ENCODE measurements at places on chromosomes 4 and X.

GRCh38 chrX:44459501-44459900, 83.2 kb downstream of the FUNDC1 start:
- DNase-seq: no peak
- H3K4me3 ChIP-seq: no peak overlapping the region
- H3K4me1 ChIP-seq: no peaks in the 10 kb centered on the region
- H3K27ac ChIP-seq: no peak overlapping the region
- no peaks in the 10 kb centered on the region for H3K27me3 ChIP-seq

DNA sequence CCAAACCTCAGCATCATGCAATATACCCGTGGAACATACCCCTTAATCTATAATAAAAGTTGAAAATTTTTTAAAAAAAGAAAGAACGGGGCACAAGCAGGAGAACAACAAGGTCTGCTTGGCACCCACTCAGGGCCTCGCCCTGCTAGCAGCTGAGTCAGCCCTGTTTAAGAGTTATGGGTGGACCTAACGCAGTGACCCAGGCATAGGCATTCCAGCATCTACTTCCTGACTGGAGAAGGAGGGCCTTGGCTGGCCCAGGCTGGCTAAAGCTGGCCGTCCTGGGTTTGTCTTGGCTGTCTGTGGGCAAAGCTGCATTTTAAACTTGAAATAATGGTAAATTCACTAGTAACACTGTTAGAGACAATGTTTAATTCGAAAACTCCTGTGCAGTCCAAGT, 236.7 kb upstream of the PGRMC2 start:
- H3K4me3 ChIP-seq: no peak overlapping the region
- H3K27ac ChIP-seq: no peak overlapping the region
- no peak for DNase-seq
- H3K36me3 ChIP-seq: no peaks in the 10 kb centered on the region
- H3K4me1 ChIP-seq: no peaks in the 10 kb centered on the region

GRCh38 chr4:20394512-20394911, 142.8 kb downstream of the SLIT2 start:
- H3K36me3 ChIP-seq: no peaks in the 10 kb centered on the region
- no peaks in the 10 kb centered on the region for H3K4me1 ChIP-seq
- H3K27me3 ChIP-seq: no peaks in the 10 kb centered on the region
- no peak overlapping the region for H3K4me3 ChIP-seq
- no peak overlapping the region for H3K27ac ChIP-seq

DNA sequence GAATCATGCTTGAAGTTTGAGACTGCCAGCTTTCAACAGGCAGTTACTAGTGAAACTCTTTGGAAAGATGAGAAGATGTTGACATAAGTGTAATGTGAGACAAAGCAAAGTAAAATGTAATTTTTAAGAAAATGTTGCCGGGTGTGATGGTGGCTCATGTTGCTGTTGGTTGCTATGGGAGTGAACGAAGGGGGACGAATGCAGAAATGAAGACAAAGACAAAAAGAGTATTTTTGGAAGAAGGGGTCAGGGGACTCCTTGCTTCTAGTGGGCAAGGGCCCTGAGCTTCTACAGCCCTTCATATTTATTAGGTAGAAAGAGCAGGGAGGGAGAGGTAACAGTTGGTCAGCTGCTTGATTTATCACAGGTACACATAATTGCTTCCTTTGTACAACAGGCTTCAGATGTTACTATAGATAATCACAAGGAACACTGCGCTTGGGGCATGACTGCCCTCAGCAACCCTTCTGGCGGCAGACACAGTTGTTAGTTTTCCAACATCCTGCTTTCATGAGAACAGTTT, 11.9 kb upstream of the UGDH start:
- H3K27ac ChIP-seq: no peak overlapping the region
- H3K4me3 ChIP-seq: no peak overlapping the region
- DNase-seq: no peak

DNA sequence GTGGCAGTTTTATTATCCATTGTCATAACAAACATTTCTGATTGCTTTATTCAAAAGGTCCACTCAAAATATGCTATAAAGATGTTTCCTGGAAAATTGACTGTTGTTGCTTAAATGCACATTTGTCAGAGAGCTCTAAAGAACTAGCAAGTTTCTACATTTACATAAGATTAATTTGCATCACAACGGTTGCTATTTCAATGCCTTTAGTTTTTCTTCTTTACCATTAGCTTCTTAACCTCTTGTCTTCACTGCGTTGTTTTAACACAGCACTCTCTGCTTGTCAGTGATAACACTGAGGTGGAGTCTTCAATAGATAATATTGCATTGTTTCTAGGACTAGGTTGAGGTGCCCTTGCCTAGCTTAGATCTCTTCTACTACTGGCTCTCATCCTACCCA, 76.7 kb upstream of the GALNT7 start:
- H3K4me3 ChIP-seq: no peak overlapping the region
- H3K27ac ChIP-seq: no peak overlapping the region
- DNase-seq: no peak
- H3K36me3 ChIP-seq: no peaks in the 10 kb centered on the region

DNA sequence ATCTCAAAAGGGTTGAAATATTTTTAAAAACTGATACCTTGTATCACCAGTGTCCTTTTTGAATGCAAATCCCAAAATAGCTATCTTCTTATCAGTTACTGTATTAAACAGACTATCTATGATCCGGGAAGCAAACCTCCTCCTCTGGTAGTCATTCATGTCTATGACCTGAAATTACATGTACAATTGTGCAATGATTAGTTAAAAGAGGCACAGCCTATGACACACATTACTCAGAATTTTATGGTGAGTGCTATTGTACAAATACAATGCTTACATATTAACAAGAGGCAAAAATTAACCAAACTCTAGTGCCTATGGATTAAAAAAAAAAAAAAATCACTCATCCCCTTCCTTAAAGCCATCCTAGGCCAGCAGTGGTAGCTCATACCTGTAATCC, 21.7 kb downstream of the UGDH start:
- no peak overlapping the region for H3K4me3 ChIP-seq
- H3K36me3 ChIP-seq: peaks cover 62% of the 10 kb centered on the region
- no peak overlapping the region for H3K27ac ChIP-seq
- no peak for DNase-seq

DNA sequence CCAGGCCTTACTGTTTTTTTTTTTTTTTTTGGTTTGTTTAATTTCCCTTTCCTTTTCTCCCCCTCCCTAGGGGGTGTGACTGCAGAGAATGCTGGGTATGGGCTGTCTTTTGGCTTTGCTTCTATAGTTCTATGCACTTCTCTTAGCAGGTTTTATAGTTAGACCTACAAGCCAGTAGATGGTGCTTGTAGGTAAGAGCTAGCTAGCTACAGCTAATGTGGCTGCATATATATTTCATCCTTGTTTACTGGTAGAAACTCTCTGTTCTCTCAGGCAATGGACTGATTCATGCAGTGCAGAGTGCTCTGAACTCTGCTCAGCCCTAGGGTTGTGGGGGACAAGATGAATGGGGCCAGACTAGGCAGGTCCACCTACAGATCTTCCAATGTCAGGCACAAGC, 246.4 kb downstream of the SH2D1A start:
- H3K27me3 ChIP-seq: no peaks in the 10 kb centered on the region
- H3K4me3 ChIP-seq: no peak overlapping the region
- H3K27ac ChIP-seq: no peak overlapping the region
- DNase-seq: no peak
- H3K36me3 ChIP-seq: no peaks in the 10 kb centered on the region
- peaks cover 5% of the 10 kb centered on the region for H3K4me1 ChIP-seq

GRCh38 chrX:129614481-129615255, 40.1 kb downstream of the APLN start:
- no peaks in the 10 kb centered on the region for H3K36me3 ChIP-seq
- H3K27me3 ChIP-seq: no peaks in the 10 kb centered on the region
- DNase-seq: no peak
- H3K27ac ChIP-seq: no peak overlapping the region
- no peaks in the 10 kb centered on the region for H3K4me1 ChIP-seq
- no peak overlapping the region for H3K4me3 ChIP-seq

DNA sequence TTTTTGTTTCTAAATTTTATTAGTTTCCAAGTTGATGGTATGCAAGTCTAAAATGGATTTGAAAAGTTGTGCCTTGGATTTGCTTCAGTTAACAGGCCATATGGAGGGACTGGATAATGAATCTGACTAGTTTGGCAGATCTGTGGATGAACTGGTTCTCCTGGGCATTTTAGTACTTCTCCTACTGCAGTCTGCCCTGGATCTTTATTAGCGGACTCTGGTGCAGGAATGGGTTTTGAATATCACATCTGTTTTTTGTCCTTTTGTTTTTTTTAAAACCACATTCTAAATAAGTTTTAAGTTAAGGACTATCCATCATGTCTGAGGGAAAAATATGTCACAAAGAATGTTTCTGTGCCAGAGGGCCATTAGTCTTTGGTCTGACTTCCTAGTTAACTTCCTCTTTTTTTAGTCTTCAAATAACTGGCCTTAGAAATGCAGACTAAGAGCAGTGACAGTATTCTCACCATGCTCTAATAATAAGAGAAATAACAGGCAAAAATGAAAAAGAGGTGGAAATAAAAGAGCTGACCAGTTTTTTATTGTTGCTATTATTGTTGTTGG, 13.9 kb upstream of the DCK start:
- no peaks in the 10 kb centered on the region for H3K4me1 ChIP-seq
- H3K4me3 ChIP-seq: no peak overlapping the region
- H3K36me3 ChIP-seq: peaks cover 5% of the 10 kb centered on the region

DNA sequence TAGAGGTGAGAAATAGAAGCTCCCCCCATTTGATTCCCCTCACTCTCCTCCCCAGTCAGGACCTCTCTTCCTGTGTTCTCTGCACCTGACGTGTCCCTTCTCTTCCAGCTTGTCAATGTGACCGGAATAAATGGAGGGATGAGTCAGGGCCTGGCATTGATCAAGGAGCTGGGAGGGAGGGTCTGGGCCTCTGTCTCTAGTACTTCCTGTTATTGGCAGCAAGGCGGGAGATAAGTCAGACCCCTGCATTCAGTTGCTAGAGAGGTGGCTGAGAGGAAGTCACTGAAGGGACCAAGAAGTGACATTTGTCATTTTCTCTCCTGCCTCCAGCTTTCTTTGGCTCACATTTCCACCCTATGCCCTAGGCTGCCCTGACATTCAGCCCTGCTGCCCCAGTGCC, 35.1 kb upstream of the ZNF41 start:
- H3K4me3 ChIP-seq: no peak overlapping the region
- no peak for DNase-seq
- no peaks in the 10 kb centered on the region for H3K27me3 ChIP-seq
- H3K4me1 ChIP-seq: peaks cover 3% of the 10 kb centered on the region

DNA sequence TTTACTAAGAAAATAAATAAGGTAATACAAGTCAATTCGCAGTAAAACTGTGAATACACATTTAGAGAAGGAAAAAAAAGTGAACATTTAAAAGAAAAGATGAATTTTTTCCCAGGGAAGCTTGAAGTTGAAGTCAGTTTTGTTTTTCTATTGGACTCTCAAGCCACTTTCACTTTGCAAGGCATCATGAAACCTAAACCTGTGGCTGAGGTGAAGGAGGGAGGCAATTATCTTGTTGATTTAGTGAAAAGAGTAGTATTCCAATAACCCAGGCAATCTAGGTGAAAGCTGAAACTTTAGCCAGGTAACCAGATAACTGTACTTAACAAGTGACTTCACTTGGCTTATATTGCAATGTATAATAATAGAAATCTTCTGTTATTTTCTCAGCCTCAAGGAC, 138.6 kb downstream of the HDX start:
- no peak overlapping the region for H3K27ac ChIP-seq
- no peaks in the 10 kb centered on the region for H3K27me3 ChIP-seq
- H3K36me3 ChIP-seq: no peaks in the 10 kb centered on the region
- no peak overlapping the region for H3K4me3 ChIP-seq

DNA sequence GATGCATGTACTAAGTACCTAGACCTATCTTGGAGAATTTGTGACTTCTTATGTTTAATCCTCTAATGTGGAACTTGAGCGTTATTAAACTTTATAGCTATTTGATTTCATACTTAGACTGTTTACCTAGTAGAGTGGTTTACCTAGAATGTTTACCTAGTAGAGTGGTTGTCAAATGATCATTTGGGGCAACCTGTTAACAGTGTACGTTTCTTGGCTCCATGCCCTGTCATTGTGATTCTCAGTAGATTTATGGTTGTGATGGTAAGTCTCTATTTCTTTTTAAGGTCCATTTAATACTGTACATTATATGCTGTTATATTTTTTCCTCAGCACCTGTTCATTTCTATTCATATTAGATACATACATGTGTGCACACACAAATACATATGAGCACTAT, 233.0 kb upstream of the MAD2L1 start:
- H3K27me3 ChIP-seq: no peaks in the 10 kb centered on the region
- H3K27ac ChIP-seq: no peak overlapping the region
- no peaks in the 10 kb centered on the region for H3K4me1 ChIP-seq

DNA sequence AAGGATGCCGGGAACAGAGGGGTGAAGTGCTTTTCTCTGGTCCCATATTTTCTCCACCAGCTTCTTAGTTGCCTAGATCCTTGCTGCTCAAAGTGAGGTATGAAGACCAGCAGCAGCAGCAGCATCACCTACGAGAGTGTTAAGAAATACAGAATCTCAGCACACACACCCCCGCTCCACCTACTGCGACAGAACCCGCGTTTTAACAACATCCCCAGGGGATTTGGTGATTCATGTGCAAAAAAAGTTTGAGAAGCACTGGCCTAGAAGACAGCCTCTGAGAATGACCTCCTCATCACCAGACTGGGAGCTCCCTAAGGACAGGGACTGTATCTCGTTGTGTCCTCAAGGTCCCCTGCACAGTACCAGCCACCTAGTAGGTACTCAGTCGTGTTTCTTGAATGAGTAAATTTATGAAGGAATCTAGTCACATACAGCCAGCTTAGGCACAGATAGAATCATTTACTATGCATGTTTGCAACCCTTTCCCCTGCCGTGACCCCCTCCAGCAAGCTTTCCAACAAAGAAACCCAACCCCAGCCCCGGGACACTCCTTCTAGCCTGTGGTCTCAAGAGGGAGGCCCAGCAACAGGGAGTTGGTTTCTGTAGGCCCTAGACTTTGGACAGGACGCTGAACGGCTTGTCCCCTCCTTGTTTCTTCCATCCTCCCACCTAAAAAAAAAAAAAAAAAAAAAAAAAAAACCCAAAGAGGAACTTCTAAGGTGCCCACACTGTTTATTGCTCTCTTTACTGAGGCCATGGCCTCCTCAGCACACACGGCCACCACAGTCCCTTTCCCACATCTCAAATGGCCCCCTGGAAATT, 21.5 kb downstream of the RTL5 start:
- peaks cover 41% of the 10 kb centered on the region for H3K4me1 ChIP-seq
- H3K27ac ChIP-seq: no peak overlapping the region
- no peaks in the 10 kb centered on the region for H3K27me3 ChIP-seq
